ENCODE measurements at places on chromosomes 3 and 15.

- DNase-seq = peak; percentile 29
Measured at GRCh38 chr15:90829942-90830440, 38.4 kb upstream of the FURIN start.

GRCh38 chr3:188432802-188433520, 279.0 kb downstream of the LPP start:
- peak; percentile 31 for DNase-seq

DNA sequence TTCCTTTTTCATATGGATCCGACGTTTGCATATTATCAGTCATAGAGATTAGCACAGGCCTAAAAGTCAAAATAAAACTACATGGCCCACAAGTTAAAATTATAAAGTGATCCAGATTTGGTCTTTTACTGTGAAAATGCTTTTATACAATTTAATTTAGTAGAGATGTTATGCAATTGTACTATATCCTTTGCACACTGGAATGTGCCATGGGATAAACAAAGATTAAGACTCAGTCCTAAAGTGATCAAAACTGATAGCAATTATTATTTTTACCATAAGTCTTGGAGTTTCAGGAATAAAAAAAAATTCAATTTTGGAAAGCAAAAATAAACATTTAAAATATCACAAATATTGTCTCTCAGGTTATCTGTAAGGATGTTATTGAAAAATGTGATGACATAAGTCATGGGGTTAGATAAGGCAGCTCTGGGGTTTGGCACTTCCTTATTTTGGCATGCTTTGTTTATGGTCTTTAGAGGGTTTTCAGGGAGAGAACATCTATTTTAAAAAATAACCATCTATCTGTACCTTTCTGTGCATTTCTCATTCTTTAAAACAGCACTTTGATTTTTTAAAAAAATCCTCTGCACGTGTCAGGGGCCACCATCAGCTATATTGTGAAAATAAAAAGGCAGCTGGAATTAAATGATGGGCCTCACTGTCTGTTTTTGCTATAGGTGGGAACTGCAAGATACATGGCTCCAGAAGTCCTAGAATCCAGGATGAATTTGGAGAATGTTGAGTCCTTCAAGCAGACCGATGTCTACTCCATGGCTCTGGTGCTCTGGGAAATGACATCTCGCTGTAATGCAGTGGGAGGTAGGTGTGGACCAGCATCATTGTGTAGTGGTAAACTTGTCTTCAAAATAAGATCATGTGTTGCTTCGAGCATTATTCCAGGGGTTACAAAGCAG, 67.3 kb downstream of the TGFBR2 start:
- DNase-seq = no peak

DNA sequence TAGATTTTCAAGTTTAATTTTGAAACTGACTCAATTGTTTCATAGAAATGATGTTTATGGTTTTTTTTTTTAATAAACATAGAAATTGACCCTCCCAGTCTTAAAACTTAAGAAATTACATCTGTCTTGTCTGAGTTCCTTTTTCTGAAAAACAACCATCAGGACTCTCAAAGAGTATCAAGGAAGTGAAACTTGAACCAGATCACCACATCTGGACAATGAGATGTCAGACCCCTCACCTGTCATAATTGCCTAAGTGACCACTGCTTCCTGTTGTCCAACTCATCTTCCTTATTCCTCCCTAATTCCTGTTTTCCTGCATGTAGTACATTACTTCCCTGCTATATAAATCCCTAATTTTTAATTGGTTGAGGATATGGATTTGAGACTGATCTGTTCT, 441.5 kb upstream of the ARHGEF26 start:
- DNase-seq = no peak

DNA sequence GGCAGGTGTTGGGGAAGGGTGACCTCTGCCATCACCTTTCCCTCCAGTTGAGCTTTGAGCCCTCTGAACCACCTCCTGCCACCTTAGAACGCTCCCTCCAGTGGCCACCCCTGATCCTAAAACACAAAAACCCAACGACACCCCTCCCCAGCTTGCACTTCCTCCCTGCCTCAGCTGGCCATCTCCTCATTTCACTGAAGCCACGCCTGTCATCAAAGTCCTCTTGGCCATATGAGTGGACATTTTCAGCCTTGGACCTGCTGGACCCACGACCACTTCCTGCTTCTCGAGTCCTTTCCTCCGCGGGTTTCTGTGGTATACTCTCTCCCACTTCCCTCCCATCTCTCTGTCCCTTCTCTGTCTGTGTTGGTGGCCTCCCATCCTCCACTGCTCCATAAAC, 48.5 kb upstream of the NR2C2 start:
- no peak for DNase-seq

DNA sequence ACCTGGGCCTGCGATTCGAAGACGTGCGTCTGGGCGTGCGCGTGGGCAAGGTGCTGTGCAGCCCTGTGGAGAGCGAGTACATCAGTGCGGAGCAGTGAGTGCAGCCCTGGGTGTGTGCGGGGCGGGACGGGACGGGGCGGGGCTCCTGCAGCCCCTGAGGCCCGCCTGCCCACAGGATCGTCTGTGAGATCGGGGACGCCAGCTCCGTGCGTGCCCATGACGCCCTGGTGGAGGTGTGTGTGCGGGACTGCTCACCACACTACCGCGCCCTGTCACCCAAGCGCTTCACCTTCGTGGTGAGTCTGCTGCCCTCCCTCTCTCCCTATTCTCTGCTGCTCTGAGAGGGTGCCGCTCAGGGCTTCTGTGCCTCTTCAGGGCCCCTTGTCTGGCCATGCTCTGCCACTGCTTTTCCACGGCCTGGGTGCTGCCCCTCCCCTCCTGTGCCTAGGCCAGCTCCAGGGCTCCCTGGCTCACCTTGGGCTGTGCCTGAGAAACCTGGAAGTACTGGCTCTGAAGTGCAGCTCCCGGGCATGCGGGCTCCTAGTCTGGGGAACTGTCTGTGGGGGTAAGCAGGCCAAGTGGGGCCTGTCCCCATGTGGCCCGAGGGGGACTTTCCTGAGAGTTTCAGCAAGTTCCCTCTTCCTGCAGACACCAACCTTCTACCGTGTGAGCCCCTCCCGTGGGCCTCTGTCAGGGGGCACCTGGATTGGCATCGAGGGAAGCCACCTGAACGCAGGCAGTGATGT, 31.8 kb downstream of the PLXNA1 start:
- no peak for DNase-seq

DNA sequence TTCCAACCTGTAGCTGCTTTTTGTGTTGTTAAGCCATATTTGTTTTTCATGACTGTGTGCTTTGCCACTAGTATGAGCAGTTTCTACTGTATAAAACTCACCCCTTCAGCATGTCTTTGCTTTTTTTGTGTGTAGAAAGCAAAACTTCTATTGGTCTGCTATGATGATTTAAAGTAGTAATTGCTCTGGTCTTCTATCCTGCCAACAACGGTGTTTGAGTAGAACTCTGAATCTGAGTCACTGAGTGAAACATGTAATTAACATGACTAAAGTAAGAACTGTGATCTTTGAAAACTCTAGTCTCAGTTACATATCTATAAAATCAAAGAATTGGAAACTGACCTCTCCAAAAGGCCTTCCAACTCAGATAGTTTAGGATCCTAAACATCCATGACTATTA, 133.6 kb downstream of the TPRG1 start:
- DNase-seq = no peak

GRCh38 chr3:180646187-180646790, 33.0 kb downstream of the CCDC39 start:
- DNase-seq = no peak

GRCh38 chr15:50558012-50558411, 11.5 kb upstream of the USP50 start:
- no peak for DNase-seq

DNA sequence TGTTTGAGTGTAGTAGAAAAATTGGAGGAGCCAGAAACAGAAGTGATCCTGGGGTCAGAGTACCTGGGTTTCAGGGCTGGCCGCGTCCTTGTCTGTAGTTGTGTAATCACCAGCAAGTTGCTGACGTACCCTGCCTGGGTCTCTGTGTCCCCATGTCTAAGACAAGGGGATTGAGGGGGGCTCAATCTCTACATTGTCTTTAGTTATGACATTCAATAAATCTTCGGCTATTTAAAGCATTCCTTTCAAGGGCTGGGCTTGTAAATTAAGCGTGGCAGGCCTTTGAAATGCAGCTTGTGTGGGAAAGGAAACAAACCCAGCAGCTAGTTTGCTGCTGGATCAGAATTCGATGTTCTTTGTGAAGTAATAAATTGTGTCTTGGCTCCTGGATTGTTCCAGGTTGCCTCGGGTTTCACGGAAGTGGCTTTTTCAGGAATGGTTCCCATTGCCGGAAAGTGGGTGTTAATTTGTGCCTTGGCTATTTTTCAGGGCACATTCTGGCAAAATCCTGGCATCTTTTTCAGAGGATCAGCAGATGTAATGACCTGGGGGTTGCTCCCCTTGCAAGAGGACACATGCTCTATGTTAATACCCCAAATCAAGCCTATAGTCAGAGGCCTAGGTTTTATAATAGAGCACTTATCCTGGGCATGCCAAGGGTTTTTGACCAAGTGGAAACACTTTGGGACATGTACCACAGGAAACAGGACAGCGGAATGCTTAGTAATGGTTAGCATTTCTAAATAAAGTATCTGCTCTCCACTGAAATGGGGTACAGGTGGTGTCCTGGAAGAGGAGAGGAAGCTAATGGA, 294.8 kb upstream of the NR2E3 start:
- DNase-seq = no peak

- DNase-seq = no peak
Measured at GRCh38 chr15:40360015-40360414, 2.0 kb downstream of the DISP2 start.

DNA sequence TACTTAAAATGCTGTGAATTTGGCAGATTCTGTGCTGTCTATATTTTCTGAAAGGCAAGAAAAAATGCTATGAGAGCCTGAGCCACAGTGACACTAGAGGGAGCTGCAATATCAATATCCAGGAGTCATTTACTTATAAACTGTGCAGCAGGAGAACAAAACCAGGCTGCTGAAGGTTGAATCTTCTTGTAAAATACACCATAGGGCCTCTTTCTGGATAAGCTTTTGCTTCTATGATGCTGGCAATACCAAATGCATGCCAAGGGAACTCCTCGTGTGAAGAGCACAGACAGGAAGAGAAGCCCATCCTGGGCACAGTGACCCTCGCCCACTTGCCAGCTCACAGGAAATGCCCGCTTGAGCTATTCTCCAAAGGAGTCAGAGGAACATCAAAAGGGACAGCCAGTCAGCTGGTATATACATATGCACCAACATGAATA, 48.0 kb upstream of the TSPAN3 start:
- DNase-seq = peak; percentile 59

GRCh38 chr15:49103002-49103401, 52.4 kb downstream of the COPS2 start:
- no peak for DNase-seq

DNA sequence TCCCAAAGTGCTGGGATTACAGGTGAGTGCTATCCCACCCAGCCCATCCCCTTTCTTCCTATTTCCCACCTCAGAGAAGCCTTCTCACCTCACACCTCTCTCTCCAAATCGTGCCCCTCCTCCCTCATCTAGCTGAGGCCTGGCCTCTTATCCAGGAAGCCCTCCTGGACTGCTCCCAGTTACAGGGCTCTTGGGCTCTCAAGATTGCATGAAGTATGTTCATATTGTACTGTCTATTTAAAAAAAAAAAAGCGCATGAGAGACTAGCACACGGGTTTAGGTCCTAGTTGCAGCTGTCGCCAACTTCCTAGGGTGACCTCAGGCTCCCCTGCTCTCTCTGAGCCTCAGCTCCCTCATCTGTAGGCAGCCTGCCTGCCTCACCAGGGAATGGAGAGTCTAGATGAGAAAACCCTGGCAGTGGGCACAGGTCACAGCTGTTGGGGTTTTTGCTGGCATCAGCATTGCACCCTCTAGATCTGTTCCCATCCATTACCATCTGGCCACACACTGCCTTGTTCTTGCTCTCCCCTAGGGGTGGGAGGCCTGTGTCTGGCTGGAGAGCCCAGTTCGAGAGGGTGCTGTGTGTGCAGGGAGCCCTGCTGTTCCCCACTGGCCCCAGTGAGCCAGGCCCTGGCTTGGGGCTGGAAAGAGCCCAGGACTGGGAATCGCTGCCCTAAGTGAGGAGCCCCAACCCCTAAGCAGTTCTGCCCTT, 24.2 kb upstream of the C15orf39 start:
- no peak for DNase-seq

DNA sequence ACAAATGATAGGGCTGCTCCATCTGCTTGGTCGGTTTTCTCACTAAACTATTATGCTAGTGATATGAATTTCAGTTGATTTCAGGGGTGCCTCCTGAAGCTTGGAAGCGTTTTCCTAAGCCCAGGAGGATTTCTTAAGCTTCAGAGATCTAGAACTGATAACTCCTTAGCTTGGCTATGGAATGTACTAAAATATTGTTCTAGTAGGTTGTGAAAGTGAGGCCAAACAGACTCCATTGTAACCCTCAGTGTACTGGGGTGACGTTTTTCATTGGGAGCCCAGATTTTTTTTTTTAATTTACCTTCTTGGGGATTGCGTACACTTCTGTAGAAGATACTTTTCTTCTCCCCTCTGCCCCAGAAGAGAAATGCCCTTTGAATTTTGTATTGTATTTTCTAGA, 17.0 kb upstream of the ST3GAL6 start:
- no peak for DNase-seq

DNA sequence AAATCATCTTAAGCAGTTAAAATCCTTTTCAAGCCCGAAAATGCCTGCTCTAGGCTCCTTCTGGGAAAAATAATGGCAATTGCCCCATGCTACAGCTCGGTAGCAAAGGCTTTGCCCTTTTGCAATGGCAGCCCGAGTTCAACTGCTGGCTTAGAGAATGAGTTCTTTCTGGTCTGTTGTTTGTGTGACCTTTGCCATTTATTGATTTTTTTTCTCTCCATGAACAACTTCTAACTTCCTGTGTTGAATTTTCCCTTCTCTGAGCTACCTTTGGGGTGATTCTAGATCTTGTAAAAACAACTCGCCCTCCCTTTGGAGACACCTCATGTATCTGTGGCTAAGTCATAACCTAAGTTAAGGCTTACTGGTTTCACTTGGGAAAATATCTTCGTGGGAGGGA, 139.3 kb downstream of the PLCH1 start:
- DNase-seq = no peak

- no peak for DNase-seq
Measured at GRCh38 chr3:127428344-127428997, 140.6 kb upstream of the PRR20G start.

DNA sequence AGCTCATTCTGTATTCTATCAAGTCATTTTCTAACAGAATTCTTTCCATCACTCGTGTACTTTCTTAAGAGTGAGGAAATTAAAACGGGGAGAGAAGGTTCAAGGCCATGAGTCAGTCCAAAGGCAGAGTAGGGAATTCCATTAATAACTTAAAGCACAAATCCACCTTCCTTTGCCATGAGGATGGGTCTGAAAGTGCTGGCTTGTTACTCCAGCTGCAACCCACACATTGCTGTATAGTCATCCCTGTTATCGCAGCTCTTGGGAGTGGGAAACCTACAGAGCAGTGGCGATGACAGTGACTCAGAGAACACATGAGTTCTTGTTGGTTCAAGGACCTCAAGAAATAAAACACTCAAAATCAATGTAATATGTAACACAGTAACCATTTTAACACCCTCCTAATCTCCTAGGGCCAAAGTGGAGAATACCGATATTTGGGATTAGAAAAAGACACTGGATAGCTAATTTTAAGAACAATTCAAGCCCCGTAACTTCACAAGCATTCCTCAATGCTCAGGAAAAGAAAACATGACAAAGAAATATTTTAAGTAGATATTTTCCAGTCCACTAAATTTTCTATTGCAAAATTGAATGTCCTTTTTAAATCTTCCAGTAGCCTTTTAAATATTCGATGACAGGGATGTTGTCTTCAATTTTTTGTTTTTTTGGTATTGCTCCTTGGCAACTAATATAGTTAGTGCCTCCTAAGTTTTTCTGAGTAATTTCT, 179.9 kb upstream of the THBS1 start:
- DNase-seq = no peak

- DNase-seq = no peak
Measured at GRCh38 chr3:132916096-132916495, 122.1 kb upstream of the TMEM108 start.
